ENCODE measurements at places on chromosomes 2 and 18.

GRCh38 chr2:19300961-19301360, 57.5 kb downstream of the OSR1 start:
- peak; percentile 39 for ATAC-seq

DNA sequence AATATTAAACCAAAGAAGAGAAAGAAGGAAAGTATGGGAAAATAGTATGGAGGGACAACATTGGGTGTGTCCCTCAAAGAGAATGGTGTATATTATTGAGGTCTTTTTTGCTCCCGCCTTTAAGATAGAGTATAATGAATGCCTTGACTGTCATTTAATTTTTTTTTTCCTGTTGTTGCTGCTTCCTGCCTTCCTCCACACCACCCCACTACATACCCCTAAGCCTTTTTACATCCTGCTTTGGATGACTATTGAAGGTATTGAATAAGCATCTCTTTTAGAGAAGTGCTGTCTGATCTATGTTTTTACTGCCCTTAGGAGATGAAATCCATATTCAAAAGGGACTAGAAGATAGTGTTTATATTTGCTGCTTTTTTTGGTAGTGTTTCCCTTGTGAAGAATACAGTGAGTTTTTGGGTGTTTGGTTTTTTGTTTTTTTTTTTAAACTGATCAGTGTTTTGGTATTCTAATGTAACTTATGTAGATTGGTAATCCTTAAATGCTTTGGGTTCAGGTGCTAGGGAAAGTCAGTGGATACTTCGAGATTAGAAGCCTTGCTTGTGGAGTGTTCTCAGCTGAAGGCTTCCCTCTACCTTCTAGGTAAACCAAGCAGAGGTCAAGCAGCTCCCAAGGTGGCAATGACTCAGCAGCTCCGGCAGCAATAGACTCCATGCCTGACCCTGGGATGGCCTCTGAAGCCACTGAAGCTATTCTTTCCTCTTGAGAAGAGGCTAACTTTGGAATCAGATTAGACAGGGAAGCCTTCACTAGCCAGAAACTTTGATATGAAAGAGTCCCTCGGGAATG, 5.0 kb downstream of the FZD7 start:
- no peak for ATAC-seq

DNA sequence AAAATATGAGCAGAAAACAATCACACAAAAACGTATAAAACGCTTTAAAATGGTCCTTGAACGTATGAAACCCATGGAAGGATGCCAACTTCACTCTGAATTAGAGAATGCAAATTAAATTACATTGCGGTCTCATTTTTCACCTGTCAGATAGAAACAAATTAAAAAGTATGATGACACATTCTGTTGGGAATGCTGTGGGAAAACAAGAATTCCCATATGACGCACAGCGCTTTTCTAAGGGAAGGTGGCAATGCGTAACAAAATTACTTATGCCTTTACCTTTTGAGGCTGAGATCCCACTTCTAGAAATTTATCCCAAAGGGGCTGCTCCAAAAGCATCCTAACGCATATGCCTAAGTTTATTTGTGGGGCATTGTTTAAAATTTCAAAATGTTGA, 3.8 kb upstream of the RPS7 start:
- ATAC-seq, result no peak

GRCh38 chr2:95121093-95121406, 558 bp downstream of the MRPS5 start:
- ATAC-seq, result no peak

DNA sequence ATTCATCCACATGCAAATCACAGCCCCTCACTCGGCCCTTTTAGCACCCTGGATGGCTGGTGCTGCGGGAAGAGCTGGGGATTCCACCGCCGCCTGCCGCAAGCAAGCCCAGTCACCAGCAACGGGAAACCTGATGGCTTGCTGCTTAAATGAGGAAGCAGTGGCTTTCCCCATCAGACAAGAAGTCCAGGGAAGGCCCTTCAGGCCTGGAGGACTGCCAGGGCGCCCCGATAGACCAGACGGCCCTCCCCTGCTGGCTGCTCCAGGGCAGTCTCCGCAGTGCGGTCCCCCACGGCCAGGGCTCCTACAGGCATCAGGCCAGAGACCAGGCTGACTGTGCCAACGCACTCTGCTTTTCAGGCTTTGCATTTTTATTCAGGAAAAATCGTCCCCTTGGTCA, 439.1 kb downstream of the EIPR1 start:
- no peak for ATAC-seq

GRCh38 chr2:103361712-103362111, 599.9 kb downstream of the TMEM182 start:
- no peak for ATAC-seq

GRCh38 chr18:75290737-75291358, 80.3 kb downstream of the TSHZ1 start:
- ATAC-seq, result no peak

- no peak for ATAC-seq
Measured at GRCh38 chr2:240454106-240454901, 18.8 kb downstream of the GPC1 start.

- ATAC-seq, result no peak
Measured at GRCh38 chr2:225100269-225100668, 58.0 kb upstream of the DOCK10 start.

GRCh38 chr2:188659656-188660406, 314.3 kb upstream of the COL3A1 start:
- ATAC-seq, result no peak

DNA sequence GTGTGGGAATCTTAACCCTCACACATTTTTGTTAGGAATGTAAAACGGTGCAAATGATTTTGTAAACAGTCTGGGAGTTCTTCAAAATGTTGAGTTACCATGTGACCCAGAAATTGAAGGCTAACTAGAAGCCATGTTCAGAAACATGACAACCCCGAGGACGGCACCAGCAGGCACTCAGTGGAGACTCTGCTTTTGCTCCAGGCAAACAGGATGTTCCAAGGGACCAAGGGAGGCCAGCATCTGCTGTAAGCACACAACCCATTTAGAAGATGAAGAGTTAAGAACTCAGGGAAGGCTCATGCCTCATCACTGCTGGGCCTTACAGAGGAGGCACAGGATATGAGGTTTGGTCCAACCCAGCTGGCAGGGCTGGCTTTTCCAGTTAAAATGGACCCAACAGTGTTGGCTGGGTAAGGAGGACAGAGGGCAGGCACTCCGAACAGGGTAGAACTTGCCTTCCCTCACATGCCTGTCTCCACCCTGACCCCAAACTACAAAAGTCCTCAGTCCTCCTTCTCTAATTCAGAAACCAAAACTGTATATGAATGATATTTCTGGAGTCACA, 23.6 kb downstream of the PARD6G start:
- peak; percentile 94 for ATAC-seq

- no peak for ATAC-seq
Measured at GRCh38 chr2:168165397-168165796, 82.0 kb downstream of the STK39 start.

DNA sequence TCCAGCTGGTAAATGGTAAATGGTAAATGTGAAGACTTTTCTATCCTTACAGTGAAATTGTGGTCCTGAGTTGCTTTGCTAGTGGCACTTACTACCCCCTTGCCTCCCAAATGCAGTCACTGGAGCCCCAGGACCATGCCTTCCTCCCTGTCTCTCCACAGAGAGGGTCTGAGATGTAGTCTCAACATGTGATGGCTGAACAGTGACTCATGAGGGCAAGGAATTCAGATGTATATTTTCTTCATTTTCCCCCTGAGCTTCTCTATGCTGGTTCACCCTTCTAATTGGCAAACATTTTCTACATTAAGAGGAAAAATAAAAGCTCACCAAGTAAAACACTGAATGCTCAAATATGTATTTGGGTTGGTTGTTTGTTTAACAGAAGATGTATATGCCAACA, 232.0 kb downstream of the SH3BP4 start:
- no peak for ATAC-seq

GRCh38 chr2:7169593-7169992, 252.4 kb downstream of the RNF144A start:
- no peak for ATAC-seq

DNA sequence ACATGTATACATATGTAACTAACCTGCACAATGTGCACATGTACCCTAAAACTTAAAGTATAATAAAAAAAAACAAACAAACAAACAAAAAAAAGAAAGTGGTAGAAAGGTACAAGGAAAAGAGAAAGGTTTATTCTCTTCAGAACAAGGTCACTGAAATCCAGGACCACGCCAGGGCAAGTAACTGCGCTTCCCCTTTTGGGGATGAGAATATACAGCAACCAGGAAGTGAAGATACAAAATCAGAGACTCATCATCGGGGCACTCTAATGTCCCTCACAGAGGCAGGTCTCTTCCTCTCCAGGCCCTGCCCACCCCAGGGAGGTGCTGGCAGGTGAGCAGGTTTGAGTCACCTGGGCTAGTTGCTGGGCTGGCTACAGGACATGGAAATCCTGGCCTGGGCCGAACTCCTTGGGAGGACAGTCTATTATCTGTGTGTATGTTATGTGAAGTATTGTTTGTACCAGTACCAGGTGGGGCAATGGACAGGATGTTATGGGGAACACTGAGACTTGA, 100.4 kb upstream of the GPR45 start:
- ATAC-seq, result peak; percentile 66

DNA sequence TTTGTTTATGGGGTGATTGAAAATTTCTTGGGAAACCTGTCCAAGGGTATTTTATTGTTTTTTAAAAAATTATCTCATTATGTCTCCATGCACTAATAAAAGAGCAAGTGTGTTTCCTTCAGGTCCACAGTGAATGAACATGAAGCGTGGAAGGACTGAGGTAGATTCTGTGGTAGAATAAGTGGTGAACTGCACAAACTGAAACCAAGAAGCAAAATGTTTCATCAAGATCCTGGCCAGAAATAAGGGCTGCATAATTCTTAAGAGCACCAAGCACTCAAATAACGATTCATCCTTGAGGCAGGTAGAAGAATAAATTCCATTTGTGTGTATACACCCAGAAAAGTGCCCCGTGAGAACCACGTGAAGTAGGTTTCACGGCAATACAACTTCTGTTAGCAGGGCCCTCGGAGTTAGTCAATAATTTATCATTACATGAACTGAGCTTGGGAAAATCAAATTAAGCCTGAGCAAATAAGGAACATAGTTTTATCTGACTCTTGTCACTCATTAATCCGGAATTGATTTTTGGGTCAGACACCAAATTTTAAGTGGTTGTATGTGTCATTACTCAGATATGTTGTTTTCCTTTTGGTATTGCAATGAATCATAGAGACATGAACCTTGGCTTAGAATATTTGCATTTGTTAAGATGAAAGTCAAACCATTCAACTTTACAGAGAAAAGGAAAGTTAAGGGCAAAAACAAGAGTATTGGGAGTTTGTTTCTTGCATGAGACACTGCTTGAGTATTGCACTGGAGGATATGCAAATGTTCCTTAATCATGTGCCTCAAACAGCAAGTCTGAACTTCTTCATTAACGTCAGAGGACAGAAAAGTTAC, 472.6 kb upstream of the NETO1 start:
- no peak for ATAC-seq

GRCh38 chr2:210195101-210195852, 24.1 kb upstream of the KANSL1L start:
- ATAC-seq, result no peak

DNA sequence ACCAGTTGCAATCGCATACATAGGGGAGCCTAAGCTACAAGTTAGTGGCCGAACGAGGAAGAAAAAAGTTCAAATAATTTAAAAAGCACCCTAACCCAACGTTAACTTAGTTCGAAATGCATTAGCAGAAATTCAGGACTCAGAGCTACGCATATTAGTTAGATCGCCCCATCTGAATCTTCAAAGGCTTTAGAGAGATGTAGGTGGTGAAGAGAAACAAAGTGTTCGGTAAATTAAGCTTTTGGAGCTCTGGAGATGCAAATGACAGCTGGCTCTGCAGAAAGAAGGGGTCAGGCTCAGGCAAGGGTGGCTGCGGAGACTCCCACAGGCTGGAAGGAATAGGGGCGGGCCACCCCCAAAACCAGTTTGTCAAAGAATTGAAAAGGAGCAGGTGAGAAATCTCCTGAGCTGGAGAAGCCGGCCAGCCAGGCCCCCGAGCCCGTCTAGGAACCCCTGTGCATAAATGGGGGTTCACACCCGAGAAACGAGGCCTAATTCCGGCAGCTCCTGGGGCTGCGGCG, 621 bp downstream of the TXNL1 start:
- peak; percentile 62 for ATAC-seq

DNA sequence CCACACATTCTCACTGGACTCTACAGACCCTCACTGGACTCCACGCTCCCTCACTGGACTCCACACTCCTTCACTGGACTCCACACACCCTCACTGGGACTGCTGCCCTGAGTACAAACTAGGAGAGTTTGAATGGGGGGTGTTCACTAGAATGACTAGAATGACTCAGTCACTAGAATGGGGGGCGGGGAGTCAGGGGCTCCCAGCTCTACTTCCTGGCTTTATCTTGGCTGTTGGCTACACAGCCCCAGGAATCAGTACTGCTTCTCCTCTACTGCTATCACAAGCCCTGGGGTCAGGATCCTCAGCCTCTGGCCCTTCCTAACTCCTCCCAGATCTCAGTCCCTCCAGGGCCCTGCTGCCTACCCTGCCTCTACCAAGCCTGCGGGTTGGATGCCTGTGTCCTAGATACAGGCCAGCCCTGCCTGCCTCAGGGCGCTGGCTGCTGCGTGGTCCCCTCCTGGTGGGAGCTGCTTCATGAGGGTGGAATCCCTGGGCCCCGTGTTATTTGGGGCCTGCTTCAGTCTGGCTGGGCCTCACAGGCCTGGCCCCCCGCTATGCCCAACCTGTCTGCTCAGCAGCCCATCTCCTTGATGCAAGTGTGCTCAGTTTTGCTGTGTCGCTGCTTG, 7.8 kb downstream of the PTMA start:
- no peak for ATAC-seq

GRCh38 chr2:3728104-3729054, 25.0 kb downstream of the DCDC2C start:
- ATAC-seq, result no peak

GRCh38 chr2:65456064-65456463, 23.7 kb upstream of the SPRED2 start:
- ATAC-seq, result no peak

GRCh38 chr2:19488009-19488691, 129.7 kb upstream of the OSR1 start:
- peak; percentile 88 for ATAC-seq

DNA sequence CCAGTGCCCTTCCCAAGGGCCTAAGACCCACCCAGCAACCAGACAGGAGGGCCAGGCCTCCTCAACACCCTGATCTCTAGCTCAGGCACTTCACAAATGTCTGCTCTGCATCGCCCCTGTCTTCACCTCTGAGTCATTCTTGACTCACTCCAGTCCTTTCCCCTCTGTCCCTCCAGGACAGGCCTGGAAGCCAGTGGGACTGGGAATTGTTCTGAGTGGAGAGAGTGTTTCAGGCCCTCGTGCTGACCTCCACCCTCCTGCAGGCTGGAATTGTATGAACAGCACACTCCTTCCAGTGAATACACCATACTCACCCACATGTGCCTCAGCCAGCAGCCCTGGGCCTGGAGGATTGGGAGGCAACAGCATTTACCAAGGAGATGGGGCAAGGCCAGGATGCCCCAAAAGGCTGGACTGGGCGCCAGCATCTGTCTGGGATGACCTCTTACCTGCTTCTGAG, 304.2 kb downstream of the CYP26B1 start:
- peak; percentile 36 for ATAC-seq

- no peak for ATAC-seq
Measured at GRCh38 chr18:58900015-58900649, 35.5 kb downstream of the ZNF532 start.

GRCh38 chr2:106270471-106270891, 76.4 kb upstream of the UXS1 start:
- ATAC-seq, result no peak
